Stimulated activated memory B cell treated with anti-CD40 and anti-IgM and Interleukin-4, amounts not matched to agents 10 μg/mL and 1 μg/mL and 100 μg/mL, for 72 hours (primary cell): ENCODE measurements at places on chromosomes 2 and 18.

GRCh38 chr2:72139874-72140620, 7.6 kb downstream of the CYP26B1 start:
- ATAC-seq: no peak

DNA sequence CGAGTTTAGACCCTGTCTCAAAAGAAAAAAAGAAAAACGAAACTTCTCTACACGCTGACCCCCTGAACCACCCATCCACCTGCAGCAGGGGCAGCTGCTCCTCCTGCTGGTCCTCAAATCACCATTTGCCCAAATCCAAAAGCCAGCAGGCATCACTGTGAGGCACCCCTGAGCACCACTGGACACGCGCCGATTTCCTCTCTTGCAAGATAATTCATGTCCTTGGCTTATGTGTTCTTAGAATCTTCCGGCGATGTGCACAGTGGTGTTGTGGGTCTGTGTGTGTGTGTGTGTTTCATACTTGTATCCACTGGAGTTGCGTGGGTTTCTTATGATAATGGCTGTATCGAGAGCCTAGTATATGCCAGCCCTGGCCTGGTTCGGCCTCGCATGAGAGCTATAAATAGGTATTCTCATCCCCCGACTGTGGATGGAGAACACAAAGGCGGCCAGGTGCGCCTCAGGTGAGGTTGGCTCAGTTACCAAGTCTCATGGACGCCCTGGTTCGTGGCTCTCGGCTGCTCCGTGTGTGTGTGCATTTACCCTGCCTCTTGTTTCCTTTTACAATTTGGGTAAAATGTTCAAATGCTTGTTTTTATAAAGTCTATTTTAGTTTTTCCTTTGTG, 235.5 kb downstream of the HDAC4 start:
- ATAC-seq: no peak

- no peak for ATAC-seq
Measured at GRCh38 chr18:10111191-10111590, 197.4 kb downstream of the VAPA start.

DNA sequence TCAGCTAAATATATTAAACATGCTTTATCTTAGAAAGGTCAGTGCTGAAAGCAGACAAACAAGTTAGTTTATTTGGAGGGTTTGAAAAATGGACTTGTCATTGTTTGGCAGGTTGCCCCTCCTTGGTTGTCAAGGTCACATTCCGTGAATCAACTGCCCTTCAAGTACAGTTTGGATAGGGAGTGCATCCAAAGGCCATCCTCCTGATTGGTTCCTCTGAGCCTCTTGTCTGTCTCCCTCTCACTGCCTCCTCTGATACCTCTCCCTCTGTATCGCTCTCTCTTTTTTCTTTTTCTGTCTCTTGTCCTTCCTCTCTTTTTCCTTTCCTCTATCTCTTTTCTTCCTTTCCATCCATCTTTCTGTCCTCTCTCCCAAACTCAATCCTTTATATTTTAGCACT, 5.4 kb downstream of the ITGAV start:
- ATAC-seq: no peak

GRCh38 chr18:76643996-76644395, 149.0 kb upstream of the ZNF516 start:
- ATAC-seq: peak; percentile 48

- ATAC-seq: peak; percentile 51
Measured at GRCh38 chr18:23934252-23934651, 80.3 kb upstream of the TTC39C start.

- ATAC-seq: no peak
Measured at GRCh38 chr2:88483200-88483599, 30.7 kb upstream of the FOXI3 start.

GRCh38 chr2:159921752-159922404, 123.9 kb upstream of the CD302 start:
- ATAC-seq: peak; percentile 88

DNA sequence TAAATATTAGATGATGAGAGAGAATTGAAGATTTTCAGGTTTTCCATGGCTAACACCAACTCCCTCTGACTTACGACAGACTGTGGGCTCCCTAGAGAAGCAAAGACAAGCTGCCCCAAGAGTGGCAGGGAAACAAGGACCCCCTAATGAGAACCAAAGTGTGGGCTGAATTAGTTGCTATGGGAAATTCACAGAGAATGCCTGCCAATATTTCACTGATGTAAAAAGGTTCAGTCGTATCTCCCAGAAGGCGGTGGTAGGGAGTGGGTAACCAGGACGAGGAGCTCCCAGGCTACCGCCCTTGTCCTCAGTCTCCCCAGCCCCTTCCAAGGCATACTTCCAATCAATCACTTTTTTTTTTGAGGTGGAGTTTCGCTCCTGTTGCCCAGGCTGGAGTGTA, 113.6 kb downstream of the LAMA1 start:
- ATAC-seq: no peak

DNA sequence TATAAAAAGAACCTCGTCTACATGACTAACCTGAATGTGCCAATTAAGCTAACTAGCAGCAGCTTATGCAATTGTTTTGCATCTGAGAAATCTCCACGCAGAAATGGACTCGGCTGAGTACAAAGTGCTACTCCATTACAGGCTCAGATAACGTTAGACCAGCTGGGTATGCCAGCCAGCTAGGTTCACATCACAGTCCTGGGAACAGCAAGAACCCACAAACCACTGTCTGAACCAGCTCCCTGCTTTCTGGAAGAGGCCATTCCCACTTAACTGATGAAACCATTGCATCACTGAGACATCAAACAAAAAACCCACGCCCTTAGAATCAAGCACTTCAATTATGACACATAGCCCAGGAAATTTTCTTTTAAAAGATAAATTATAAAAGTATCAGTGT, 202.7 kb downstream of the CYRIA start:
- no peak for ATAC-seq

DNA sequence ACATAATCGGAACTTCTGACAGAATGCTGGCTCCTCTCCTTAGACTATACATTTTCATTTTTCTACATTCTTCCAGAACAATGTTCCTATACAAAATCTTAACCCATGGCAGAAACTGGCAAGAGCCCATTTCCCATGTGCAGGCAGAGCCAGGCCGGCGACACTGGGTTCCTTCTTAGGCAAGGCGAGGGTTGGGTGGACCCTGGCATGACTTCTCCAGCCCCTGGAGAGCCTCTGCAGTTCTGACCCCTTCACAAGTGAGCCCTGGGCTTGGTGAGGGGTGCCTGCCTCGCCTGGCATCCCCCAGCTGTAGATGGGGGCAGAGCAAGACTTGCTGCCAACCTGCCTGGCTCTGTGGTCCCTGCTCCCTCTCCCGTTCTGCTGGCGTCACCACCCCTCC, 5.0 kb downstream of the GYPC start:
- ATAC-seq: no peak

DNA sequence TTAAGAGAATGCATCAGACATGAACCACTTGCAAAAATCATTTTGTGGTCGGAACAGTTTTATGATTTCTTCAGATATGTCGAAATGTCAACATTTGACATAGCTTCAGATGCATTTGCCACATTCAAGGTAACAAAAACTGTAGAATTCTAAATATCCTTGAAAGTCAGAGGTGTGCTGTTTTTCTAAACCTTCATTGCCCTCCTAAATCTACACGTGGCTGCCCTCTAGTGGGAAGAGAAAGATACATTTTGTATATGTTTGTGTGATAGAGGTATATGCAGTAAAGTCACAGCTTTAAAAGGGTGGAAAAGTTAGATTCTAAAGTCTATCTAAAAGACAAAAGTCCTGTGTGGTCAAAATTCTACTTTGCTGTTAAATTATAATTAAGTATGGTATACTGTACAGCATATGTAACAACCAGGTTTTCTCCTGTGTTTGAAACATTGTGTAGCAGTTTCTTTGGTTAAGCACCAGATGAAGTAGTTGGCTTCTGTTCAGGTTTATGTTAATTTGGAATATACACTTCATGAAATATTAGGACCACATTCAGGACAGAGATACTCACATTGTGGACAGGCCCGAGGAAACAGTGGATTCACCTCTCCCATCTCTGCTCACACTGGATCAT, 65.9 kb upstream of the ITM2C start:
- ATAC-seq: peak; percentile 55

DNA sequence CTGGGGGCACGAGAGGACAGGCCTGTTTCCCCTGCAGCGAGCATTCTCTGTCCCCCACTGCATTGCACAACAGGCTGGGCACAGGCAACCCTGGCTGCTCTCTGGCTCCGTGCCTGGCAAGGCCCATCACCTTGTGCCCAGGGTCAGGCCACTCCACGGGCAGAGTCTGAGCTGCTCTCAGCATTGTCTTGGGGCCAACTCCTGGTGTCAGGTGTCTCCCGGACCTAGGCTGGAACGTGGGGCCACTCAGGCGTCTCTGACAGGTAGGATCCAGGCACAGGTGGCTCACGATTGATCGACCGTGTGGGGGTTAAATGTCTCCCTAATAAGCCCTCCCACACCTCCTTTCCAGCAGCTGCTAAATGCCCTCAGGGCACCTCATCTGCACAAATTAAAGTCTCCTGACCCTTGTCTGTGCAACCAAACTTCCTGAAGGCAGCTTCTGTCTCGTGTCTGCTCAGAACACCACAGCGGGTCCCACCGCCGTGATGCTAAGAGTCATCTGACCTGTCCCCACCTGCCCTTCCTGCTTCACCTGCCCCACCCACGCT, 66.6 kb upstream of the GPC1 start:
- no peak for ATAC-seq

GRCh38 chr2:67851016-67851415, 211.8 kb downstream of the C1D start:
- no peak for ATAC-seq

- no peak for ATAC-seq
Measured at GRCh38 chr2:171531836-171532450, 9.7 kb downstream of the CYBRD1 start.

GRCh38 chr2:10326707-10327594, 24.2 kb downstream of the HPCAL1 start:
- ATAC-seq: no peak

DNA sequence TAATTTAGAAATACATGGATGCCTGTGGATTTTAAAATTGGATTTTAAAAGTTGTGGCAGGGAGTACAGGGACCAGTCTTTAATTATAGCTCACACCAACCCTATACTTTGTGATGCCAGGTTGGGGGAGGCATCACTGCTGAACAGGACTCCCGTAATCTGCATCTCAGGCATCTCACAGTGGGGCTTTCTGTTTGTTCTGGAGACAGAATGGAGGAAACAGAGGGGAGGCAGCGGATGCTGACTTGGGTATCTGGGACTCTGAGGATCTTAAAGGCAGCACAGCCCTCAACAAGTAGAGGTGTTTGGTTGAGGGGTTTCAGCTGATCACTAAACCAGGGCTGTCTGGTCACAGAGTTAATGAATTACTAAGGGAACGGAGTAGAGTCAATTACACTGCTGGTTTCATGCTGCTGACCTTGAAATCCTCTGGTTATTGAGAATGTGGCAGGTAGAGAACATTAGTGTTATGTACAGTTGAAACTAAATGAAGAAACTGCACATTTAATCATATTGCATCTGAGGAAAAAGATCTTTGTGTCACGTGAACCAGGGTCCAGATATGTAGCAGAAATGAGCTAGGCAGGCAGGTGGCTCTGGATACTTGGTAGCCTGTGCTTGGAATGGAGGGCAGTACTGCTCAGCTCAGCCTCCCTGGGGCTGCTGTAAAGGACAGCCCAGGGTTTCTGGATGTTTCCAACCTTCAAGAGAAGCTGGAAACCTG, 40.3 kb downstream of the FHOD3 start:
- no peak for ATAC-seq

- ATAC-seq: no peak
Measured at GRCh38 chr2:160931531-160931930, 228.7 kb upstream of the TANK start.

DNA sequence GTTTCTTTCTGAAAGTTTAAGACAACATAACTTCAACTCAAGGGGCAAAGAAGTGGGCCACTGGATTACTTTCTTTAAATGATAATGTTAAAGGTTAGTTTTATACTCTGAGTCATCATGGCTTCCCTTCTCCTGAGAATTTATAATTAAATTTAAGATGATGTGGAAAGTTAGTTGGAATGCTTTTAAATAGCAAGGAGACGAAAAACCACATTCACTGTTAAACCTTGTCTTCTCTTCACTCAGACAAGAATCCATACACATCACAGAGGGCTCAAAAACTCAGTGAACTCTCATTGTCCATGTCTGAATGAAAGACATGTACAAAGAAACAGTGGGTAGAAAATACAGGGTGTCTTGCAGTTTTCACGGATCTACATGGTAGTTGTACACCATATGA, 65.6 kb downstream of the COL5A2 start:
- no peak for ATAC-seq

GRCh38 chr2:10164601-10165000, 42.1 kb downstream of the RRM2 start:
- no peak for ATAC-seq

GRCh38 chr2:65436824-65437221, 4.4 kb upstream of the SPRED2 start:
- ATAC-seq: peak; percentile 77

- ATAC-seq: no peak
Measured at GRCh38 chr2:8761529-8762164, 75.8 kb downstream of the KIDINS220 start.

GRCh38 chr2:160399880-160400279, 93.7 kb downstream of the RBMS1 start:
- ATAC-seq: no peak

GRCh38 chr2:30780776-30781330, 26.4 kb downstream of the CAPN13 start:
- ATAC-seq: no peak

- no peak for ATAC-seq
Measured at GRCh38 chr18:50638884-50639420, 79.1 kb downstream of the MAPK4 start.

GRCh38 chr2:131966256-131966655, 195.5 kb downstream of the ANKRD30BL start:
- no peak for ATAC-seq

DNA sequence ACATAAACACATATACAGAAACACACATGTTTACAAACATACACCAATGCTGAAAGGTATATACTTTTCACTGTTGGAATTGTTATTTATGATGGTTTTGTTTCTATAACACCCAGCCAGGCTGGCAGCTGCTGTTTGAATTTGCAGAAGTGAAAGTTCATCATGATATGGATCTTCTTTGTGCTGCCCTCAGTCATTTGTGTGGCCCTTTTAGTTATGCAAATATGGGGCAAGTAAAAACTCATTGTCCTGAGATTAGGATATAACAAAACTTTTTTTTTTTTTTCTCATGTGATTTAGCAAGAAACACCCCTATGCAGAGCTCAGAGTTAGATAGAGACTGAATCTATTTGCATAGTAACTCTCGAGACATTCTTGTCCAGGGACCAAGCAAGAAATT, 714.1 kb downstream of the KCNJ3 start:
- peak; percentile 57 for ATAC-seq
